Effector memory CD4-positive, alpha-beta T cell (primary cell): ENCODE measurements at places on chromosomes 7 and 10.

GRCh38 chr7:154777489-154777888, 225.4 kb downstream of the PAXIP1 start:
- no peaks in the 10 kb centered on the region for H3K27me3 ChIP-seq
- no peaks in the 10 kb centered on the region for H3K36me3 ChIP-seq
- H3K4me1 ChIP-seq: no peaks in the 10 kb centered on the region
- no peak overlapping the region for H3K27ac ChIP-seq
- DNase-seq: no peak
- no peak overlapping the region for H3K4me3 ChIP-seq

- no peak overlapping the region for H3K27ac ChIP-seq
- H3K27me3 ChIP-seq: no peaks in the 10 kb centered on the region
- H3K36me3 ChIP-seq: no peaks in the 10 kb centered on the region
- DNase-seq: no peak
Observed at GRCh38 chr10:33347211-33347610, 12.7 kb upstream of the NRP1 start.

DNA sequence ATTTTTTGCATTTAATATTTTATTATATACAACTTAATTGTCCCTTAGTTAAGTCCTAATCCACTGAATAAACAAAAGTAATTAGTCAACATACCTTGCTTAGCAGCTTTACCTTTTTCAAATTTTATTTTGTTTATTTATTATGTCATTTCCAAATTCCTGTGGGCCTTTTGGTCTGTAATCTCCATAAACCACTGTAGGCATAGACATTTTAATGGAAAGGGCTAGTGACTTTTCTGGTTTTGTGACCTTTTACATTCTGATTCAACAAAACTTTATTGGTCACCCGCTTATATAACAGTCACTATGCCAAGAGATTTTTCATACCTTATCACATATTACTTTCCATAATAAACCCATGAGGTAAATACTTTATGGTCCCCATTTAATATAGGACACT, 181.3 kb upstream of the PRPS1L1 start:
- H3K27me3 ChIP-seq: no peaks in the 10 kb centered on the region
- DNase-seq: no peak
- H3K4me1 ChIP-seq: no peaks in the 10 kb centered on the region
- no peak overlapping the region for H3K27ac ChIP-seq
- H3K4me3 ChIP-seq: no peak overlapping the region

GRCh38 chr7:37198906-37199485, 249.7 kb downstream of the ELMO1 start:
- no peak overlapping the region for H3K4me3 ChIP-seq
- no peak overlapping the region for H3K27ac ChIP-seq
- no peaks in the 10 kb centered on the region for H3K4me1 ChIP-seq
- peaks cover 19% of the 10 kb centered on the region for H3K36me3 ChIP-seq
- H3K27me3 ChIP-seq: no peaks in the 10 kb centered on the region
- DNase-seq: peak; percentile 59

- H3K36me3 ChIP-seq: no peaks in the 10 kb centered on the region
- H3K27me3 ChIP-seq: peaks cover 14% of the 10 kb centered on the region
- H3K27ac ChIP-seq: no peak overlapping the region
- DNase-seq: no peak
- H3K4me3 ChIP-seq: no peak overlapping the region
Observed at GRCh38 chr7:28953633-28954032, 4.5 kb downstream of the TRIL start.

- H3K36me3 ChIP-seq: no peaks in the 10 kb centered on the region
- no peaks in the 10 kb centered on the region for H3K4me1 ChIP-seq
- no peak overlapping the region for H3K27ac ChIP-seq
- no peak for DNase-seq
Observed at GRCh38 chr7:3683546-3684539, 382.8 kb downstream of the SDK1 start.

- H3K4me1 ChIP-seq: no peaks in the 10 kb centered on the region
- no peak overlapping the region for H3K4me3 ChIP-seq
- no peak for DNase-seq
- no peaks in the 10 kb centered on the region for H3K36me3 ChIP-seq
Observed at GRCh38 chr7:147571436-147572185, 1019.0 kb upstream of the C7orf33 start.

DNA sequence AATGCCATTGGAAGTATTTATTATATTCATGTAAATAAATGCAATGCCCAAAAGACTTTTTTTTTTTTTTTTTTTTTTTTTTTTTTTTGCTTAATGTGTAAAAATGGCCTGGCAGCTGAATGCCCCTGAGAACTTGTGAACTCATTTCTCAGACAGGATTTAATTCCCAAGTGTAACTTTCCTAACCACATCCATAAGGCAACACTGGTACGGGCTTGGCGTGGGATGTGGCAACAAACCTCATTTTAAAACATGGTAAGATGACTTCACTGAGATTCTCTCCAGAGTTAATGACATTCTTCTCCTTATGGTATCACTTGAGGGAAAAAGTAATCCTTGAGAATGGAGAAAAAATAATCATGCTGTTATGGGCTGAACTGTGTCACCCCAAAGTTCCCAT, 150.4 kb downstream of the DGKI start:
- H3K4me3 ChIP-seq: no peak overlapping the region
- no peak overlapping the region for H3K27ac ChIP-seq
